ENCODE measurements at places on chromosomes 16 and 17.

DNA sequence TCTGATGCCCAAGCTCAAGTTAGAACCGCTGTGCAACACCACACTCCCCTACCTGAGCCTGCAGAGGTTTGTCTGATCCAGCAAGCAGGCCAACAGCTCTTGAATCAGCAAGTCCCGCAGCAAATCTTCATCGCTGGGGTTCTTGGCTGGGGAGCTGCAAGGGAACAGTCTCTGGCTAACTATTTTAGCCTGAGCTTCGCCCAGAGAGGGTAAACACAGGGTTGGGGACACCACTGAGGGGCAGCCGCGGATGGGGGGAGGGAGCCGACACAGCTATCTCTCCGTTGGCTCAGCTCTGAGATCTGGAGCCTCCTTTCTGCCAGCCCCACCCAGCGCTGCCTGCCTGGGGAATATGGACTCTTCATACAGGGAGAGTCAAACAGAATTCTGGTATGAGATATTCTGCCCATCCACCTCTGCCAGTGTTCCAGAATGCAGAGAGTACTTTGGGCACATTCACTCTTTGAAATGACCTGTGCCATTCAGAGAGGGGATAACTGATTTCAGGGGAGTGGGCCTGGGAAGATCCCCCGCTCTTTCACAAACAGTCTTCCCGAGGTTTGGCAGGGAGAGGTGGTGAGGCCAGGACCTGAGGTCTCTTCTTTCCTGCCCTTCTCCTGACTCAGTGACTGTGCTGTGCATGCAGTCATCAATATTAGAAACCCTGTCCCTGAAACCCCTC lies 7.4 kb downstream of the GIP start:
- DNase-seq = no peak

DNA sequence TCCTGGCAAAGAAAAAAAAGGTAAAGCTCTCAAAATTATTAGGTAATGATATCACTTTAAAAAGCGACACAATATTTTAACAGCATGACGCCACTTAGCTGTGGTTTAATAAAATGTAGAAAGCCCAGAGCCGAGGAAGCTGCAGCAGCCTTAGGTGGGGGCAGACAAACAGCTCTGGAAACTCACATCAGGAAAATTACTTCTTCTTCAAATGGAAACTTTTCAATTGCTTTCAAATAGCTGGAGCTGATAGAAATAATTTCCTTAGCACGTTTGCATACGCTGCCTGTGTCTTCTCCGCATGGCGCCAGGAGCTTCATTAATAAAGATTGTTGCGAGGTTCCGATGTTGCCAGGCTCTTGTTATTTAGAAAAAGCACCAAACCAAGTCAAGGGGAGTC lies 835.3 kb upstream of the EEF2KMT start:
- no peak for DNase-seq

- DNase-seq = no peak
Measured at GRCh38 chr16:50712560-50712898, 19.1 kb downstream of the NOD2 start.

- no peak for DNase-seq
Measured at GRCh38 chr17:79786930-79787643, 9.1 kb downstream of the CBX2 start.

- DNase-seq = no peak
Measured at GRCh38 chr16:68907781-68908181, 64.5 kb downstream of the TANGO6 start.

GRCh38 chr17:61414141-61414935 lies 14.7 kb downstream of the TBX2 start:
- no peak for DNase-seq

DNA sequence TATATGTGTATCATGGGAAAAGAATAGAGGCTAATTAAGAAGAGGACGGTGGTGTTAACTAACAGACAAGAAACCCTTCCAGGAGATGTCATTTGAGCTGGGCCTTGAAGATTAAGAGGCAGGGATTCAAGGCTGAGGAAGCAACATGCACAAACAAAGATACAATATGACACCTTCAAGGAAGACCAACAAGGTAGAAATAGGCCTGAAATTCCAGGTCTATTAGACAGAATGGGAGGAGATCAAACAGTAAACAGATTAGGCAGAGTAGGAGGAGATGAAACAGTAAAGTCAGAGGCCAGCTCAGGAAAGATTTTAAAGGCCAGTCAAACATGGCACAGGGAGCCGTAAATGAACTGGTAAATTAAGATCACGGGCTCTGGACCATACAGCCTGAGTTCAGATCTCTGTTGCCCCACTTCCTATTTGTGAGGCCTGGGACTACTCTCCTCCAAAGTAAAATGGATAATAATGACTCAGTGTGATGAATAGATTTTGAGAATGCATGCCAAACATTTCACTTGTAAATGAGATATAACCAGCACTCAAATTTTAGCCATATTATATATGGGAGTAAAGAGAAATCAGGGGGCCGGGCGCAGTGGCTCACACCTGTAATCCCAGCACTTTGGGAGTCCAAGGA lies 38.9 kb downstream of the USP31 start:
- no peak for DNase-seq

- no peak for DNase-seq
Measured at GRCh38 chr16:86783636-86784626, 205.6 kb downstream of the FOXL1 start.

GRCh38 chr17:16258901-16259300 lies 41.9 kb downstream of the PIGL start:
- no peak for DNase-seq

- DNase-seq = no peak
Measured at GRCh38 chr17:72501404-72502370, 380.9 kb downstream of the SOX9 start.

- DNase-seq = no peak
Measured at GRCh38 chr17:67867591-67867990, 42.3 kb downstream of the BPTF start.

DNA sequence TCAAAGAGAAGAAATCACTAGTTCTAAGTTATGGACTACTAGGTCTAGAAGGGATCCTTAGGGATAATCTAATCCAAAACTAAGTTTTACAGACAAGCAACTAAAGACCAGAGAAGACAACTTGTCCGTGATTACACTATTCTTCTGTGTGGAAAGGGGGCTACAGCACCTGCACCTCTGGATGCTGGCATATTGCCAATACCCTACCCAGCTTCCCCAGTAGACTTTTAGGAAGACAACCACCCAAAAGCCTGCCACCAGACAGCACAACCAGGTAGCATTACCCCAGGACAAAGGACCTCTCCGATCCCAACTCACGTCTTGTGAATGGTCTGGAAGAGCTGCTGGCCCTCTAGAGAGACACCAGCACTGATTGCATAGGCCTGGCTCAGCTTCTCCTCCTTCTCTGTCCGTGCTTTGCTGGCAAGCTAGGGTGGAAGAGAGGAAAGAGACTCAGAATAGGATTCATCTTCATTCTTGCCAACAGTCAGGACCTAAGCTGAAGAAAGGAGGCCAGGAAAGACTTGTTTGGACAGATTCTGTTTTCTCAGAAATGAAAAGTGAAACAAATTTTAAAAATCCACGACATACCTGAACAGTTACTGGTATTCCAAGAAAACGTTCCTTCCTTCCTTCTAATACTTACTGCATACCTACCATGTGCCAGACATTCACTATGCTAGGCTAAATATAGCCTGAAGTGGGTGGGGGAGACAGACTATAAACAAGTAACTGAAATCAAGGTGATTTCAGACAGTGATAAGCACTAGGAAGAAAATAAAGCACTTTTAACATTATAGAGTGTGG lies 25.3 kb upstream of the TMEM101 start:
- DNase-seq = no peak

DNA sequence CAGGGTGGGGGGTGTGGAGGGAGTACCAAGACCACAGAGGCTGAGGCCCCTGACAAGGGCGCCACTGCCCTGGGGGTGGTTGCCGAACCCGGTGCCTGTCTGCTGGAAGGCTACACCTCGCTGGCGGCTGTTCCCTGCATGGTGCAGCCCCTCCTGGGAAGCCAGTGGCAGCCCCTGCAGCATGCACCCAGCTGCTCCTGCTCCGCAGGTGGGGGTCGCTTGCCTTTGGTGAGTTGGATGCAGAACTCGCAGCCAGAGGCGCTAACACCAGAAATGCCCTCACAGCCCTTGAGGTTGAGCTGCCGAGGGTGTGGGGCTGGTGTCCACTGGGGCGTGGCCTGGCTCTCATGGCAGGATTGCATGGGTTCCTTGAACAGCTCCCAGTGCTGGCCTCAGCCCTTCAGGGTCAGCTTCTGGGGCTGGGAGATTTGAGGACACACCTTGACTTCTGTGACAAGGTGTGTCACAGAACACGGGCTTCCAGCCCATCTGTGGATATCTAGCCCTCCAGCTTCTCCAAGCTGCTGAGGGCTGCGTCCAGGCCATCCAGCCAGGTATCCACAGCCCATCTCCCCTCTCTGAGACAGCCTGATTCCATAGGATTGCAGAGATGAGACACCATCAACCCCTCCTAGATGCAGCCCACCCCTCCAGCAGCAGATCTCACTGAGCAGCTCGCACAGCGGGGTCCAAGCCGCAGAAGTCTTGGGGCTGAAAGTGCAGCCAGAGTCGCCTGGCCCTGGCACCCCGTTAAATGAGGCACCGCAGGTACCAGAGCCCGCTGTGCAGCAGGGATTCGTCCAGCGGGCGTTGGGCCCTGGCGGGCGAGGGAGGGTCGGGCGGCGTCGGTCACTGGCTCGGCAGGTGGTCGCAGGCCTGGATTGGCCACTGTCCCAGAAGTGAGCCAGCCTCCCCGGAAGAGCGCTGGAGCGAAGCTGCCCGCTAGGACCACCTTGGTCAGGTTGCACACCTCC lies 586.3 kb downstream of the KCNJ18 start:
- DNase-seq = no peak

GRCh38 chr17:74939534-74939933 lies 3.8 kb downstream of the OTOP3 start:
- no peak for DNase-seq

DNA sequence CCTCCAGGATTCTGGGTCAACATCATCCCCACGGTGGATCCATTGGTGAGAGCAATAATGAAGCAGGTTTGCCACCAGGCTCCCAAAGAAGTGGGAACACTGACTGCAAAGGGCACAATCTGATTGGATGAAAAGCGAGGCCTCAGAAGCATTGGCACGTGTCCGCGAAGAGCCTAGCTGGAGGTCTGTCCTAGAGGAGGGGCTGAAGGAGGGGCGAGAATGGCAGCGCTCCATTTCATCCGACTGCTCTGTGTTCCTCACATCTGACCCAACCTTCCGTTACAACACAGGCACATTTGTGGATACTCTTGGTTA lies 79.9 kb downstream of the MRC2 start:
- no peak for DNase-seq

DNA sequence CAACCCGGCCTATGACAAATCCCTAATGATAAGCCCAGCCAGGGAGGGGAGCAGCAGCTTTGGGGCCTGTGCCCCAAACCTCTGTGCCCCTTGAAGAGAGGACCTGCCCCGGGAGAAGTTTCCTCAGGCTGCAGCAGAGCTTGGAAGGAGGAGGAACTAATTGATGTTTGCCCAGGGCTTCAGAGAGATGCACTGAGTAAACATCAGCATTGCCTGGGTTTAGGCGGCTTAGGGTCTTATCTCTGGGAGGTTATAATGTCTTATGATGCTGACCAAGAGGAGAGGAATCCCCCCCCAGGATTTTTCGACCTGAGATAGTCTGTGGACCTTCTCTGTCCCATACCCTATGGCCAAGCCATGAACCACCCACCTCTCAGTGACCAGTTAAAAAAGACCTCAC lies 148.7 kb upstream of the SDK2 start:
- DNase-seq = no peak

DNA sequence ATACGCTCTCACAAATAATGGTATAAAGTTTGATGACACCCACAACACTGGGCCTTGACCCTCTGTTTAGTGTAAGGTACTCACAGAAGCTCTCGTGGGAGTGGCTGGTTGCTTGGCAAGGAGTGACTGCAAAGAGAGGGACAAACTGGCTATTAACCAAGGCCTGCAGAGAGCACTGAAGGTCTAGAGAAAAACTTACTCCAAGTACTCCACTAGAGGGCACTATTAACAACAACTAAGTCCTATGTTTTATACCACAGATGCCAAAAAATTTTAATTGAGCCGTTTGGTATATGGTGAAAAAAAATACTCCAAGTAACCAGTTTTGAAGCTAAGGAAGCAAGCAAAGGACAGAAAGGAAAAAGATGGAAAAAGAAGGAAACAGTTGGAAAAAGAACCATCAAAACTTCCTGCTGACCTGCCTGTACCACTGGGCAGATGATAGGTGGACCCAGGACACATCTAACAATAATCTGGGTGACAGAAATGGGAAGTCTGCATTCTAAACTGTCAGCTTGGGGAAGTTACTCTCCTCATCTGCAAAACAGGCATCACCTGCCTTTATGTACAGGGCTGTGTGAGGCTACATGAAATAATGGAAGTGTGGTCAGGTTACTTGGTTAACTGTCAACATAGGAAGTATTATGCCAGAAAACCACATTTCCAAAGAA lies 23.2 kb downstream of the DYNC1LI2 start:
- peak; percentile 56 for DNase-seq

GRCh38 chr16:85570735-85571562 lies 42.2 kb upstream of the GSE1 start:
- DNase-seq = peak; percentile 73

DNA sequence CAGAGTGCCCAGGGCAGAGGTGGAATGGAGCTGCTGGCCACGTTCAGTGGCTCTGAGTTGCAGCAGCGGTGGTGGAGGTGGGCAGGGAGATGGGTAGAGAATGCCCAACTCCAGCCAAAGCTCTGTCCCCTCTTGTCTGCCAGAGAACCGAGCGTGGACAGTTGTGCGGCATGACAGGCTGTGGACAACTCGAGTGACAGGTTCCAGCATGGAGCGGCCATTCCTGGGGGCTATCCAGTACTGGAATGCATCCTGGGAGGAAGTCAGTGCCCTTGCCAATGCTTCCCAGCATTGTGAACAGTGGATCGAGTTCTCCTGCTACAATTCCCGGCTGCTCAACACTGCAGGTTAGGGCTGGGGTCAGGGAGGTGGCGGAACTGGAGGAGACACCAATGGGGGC lies 8.3 kb downstream of the CNTNAP1 start:
- no peak for DNase-seq

DNA sequence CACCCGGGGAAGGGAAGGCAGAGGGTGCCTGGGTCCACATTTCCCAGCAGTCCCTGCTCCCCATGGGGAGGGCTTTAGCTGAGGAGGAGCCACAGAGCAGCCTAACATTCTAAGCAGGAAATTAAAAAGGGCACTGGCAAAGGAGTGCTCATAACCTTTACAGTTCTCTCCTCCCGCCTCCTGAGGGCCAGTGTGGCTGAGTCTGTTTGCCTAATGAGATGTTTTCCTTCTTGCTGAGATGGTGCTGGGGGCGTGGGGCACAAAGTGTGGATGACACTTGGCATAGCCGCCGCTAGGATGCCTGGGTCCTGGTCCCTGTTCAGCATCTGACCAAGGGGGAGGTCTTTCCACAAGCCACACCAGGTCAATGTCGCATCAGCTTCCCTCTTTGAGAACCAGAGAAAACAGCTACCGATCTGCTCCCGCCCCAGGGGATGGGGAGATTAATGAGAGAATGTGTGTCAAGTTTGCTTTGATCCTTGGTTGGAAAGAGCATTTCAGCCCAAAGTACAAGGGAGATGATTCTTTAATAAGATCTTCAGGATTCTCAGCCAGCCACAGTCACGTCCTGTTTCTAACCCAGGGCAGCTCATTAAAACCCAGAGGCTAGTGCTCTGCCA lies 5.8 kb downstream of the KIF18B start:
- DNase-seq = peak; percentile 8

GRCh38 chr17:9521062-9521461 lies 54.6 kb downstream of the STX8 start:
- no peak for DNase-seq

GRCh38 chr17:39716879-39717536 lies 13.3 kb downstream of the MIEN1 start:
- DNase-seq = no peak

- peak; percentile 72 for DNase-seq
Measured at GRCh38 chr16:89256651-89257254, 39.2 kb downstream of the ZNF778 start.

Measured in CD4-positive, alpha-beta T cell treated with Interleukin-10 for 1 hour (primary cell).